ENCODE measurements at places on chromosomes 5 and 9.

DNA sequence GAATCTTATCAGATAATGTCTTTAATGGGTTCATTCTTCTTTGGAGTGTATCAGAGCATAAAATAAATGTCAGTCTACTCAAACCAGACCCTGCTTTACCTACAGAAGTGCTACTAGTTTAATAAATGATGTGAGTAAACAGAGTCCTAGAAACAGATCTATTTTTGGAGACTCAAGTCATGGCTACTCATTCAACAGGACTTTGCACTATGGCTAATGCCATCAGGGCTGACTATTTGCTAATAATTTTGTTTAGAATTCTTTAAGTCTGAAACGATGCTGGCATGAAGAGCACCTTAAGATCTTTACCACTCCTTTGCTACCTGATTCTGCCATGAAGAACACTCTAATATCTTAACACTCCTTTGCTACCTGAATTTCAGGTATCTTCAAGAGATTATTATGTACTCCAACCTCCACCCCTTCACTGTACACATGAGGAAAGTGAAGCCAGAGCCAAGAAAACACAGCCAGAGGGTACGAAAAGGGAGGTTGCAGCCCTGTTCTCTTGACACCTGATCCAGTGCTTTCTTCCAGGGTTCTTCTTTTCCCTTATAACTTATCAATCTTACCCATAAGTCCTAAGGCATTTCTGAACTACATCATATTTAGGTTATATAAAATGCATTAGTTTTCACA, 62.4 kb downstream of the ZNF608 start:
- no peak for DNase-seq

DNA sequence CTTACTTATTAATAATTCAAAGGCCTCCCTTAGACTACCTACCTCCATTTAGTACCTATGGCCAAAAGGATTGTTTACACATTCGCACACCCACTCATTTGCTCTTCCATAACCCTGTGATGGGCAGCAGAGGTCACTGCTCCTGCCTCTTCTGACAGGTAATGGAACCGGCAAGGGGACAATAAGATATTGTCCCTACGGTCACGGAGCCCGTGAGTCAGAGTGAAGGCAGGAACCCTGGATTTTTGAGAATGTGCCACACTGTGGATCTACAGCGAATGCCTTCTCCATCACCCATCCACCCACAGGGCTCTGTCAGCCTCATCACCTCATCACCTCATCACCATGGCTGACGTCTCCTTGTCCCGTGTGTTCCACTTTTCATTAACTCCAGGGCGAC, 132.3 kb downstream of the MYO10 start:
- DNase-seq = no peak

- DNase-seq = peak; percentile 70
Observed at GRCh38 chr5:178234750-178235587, 2.4 kb upstream of the PHYKPL start.

- no peak for DNase-seq
Observed at GRCh38 chr9:86749894-86750255, 197.4 kb downstream of the GAS1 start.

- DNase-seq = no peak
Observed at GRCh38 chr5:160968480-160968879, 116.5 kb upstream of the ATP10B start.

DNA sequence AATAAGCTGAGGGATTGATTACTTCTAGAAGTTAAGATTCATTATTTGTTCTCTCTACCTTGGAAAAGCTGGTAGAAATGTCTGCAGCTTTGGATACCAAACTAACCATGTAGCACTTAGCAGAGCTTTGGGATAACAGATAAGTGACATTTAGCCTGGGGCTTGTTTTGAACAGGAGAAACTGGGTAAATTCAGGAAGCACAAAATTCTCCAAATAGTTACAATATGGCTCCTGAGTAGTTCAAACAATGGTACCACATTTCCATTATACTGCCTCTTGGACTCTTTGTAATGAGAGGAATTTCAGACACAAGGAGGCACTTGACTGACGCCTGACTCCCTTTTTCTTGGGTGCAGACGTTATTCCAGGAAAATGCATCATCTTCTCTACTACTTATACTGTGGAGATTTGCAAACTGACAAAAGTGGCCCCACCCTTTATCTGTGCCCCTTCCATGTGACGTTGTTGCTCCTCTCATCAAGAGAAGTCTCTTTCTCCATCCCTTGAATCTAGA, 22.5 kb downstream of the PRUNE2 start:
- DNase-seq = no peak

DNA sequence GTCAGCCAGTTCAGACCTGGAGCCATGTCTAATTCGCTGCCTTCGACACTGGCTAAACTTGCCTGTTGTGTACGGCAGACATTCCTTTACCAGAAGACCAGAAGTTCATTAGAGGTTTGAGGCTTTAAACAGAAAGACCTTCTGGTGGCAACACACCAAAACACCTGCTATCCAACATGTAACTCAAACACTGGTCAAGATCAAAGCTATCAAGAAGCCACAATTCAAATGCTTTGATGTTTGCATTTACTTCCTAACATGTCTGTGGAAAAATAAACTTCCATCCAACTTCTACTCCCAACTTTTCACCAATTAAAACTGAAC, 91.0 kb upstream of the RETREG1 start:
- DNase-seq = no peak

DNA sequence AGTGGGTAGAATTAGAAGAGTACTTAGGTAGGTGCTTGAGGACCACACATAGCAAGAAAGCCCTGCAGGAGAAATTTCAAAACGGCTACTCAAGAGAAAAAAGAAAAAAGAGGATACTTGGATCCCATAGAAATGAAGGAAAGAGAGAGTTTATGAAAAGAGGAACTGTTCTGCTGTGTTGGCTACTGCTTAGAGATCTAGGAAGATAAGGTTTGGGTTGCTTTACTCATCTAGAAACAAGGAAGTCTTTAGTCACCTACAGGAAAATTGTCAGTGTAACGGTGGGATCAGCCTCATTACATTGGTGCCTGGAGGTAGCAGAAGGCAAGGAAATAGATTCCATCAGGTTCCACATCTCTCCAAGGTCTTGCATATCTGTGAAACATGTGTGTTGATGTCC, 14.8 kb upstream of the C5orf46 start:
- DNase-seq = no peak

GRCh38 chr5:1667648-1668140, 131.9 kb downstream of the MRPL36 start:
- DNase-seq = no peak

- peak; percentile 13 for DNase-seq
Observed at GRCh38 chr5:179530069-179530998, 20.0 kb upstream of the RUFY1 start.

- no peak for DNase-seq
Observed at GRCh38 chr5:115968770-115969169, 6.5 kb downstream of the LVRN start.

DNA sequence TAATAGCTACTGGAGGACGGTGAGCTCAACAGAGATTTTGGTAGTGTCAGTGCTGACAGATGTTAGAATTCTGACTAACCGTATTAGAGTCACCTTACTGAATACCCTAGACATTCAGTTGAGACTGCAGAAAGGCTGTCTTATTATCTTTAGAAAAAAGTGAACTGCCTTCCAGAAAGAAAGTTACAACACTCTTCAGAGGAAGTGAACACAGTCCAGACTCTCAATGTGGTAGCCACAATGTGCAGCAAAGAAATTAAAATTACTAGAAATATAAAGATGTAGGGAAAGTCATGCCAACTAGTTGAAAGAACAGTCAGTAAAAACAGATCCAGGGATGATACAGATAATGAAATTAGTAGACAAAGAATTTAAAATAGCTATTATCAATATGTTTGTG, 47.1 kb upstream of the COL15A1 start:
- DNase-seq = no peak

- peak; percentile 8 for DNase-seq
Observed at GRCh38 chr9:109640580-109641371, 139.2 kb upstream of the PALM2AKAP2 start.

DNA sequence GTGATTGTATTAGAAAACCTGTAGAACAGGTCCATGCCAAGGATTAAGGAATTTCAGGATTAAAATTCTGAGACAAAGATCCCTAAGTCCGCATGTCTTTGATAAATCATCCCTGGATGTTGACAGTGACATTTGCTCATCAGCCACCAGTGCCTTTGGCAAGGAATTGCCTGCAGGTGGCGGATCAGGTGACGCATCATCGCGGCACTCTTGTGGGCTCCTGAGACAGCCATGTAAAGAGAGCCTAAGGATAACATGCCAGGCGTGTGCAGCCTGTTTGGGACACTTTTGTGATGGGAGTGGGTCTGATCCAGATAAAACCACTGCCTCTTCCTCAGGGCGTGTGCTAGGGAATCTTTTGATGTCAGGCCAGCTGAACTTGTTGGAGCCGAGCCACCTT, 40.6 kb downstream of the ADCY2 start:
- no peak for DNase-seq

- no peak for DNase-seq
Observed at GRCh38 chr5:108315829-108316228, 66.1 kb downstream of the FBXL17 start.

GRCh38 chr5:112320408-112320807, 98.7 kb downstream of the EPB41L4A start:
- no peak for DNase-seq

- DNase-seq = peak; percentile 24
Observed at GRCh38 chr9:27591093-27591492, 17.8 kb upstream of the C9orf72 start.

DNA sequence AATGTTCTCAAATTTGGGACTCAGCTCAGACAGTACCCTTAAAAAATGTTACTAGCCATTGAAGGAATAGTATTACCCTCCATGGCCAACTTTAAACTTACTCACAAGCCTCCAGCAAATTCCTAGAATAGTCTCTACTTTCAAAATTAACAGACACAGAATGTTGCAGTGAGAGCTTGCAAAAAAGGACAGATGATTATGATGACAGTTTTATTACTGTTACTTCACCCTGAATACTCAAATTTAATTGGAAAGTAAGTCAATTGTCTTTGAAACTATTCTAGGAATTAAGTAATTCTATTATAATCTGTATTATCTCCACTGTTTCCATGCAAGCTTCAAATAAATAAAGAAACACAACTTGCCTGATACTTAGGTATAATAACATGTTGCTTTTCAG, 288.3 kb downstream of the SLF1 start:
- no peak for DNase-seq
